ENCODE measurements at places on chromosomes 4 and X.
A peak's percentile ranks its signal among the peaks of the same experiment; 100 is the strongest.

DNA sequence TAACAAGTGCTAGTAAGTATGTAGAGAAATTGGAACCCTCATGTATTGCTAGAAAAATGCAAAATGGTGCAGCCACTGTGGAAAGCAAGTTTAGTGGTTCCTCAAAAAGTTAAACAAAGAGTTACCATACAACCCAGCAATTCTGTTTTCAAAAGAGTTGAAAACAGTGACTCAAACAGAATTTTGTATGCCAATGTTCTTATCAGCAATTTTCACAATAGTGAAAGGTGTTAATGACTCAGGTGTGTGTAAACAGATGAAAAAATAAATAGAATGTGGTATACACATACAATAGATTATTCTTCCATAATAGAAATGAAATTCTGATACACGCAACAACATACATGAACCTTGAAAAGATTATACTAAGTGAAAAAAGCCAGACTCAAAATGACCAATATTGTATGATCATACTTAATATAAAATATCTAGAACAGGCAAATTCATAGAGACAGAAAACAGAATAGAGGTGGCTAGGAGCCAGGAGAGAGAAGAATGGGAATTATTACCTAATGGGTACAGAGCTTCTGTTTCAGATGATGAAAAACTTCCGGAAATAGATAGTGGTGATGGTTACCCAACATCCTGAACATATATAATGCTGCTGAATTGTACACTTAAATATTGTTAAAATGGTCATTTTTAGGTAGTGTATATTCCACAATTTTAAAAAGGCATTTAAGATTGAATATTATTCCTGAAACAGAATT, 51.6 kb downstream of the WDFY3 start:
- DNase-seq, result no peak

- DNase-seq, result no peak
Observed at GRCh38 chrX:53075011-53075410, 7.2 kb upstream of the TSPYL2 start.

GRCh38 chr4:8553216-8553615, 27.0 kb upstream of the GPR78 start:
- DNase-seq, result no peak

GRCh38 chr4:22573198-22573597, 57.3 kb upstream of the ADGRA3 start:
- DNase-seq, result no peak

GRCh38 chrX:69093960-69094871, 71.0 kb downstream of the PJA1 start:
- DNase-seq, result no peak

DNA sequence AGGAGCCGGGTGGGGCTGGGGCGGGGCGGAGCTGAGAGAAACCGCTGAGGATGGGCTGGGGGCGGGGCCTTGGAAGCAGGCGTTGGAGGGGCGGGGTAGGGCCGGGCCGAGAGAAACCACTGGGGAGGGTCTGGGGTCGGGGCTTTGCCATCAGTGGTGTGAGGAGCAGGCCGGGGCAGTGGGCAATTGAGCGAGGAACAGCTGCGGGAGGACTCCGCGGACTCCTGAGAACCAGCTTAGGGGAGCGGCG, 1.3 kb upstream of the EOLA2 start:
- DNase-seq, result no peak

DNA sequence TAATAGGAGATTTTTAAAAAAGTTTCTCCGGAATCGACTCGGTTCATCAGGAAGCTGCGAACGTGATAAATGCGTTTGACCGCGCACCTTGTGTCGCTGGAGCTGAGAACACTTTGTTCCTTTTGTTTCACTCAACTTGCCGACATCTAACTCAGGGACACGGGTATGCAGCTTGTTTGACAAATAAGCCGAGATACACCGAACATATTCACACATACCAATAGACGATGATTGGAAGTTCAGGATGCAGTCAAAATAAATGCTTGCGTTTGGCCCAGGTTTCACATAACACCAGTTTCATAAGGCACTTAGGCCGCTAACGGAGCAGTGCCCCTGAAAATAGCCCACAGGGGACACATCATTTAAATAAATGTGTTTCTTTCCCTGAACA, 932 bp upstream of the SHISA3 start:
- DNase-seq, result no peak

DNA sequence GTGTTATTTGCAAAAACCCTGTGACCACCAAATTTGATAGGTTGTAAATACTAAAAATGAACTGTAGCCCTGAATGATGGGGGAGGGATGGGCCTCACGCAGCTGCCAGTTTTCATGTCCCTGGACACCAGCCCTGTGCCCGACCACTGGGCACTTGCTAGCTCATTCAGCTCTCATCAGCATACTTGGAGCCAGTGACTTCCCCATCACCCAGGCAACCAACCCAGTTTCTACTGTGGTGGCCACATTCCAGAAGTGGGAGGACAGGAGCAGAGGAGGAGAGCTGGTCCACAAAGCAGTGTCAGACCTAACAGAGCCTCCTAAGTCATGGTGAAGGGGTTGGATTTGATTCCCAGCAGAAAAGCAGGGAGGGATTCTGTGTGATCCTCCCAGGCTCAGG, 128.2 kb downstream of the CPEB2 start:
- no peak for DNase-seq

DNA sequence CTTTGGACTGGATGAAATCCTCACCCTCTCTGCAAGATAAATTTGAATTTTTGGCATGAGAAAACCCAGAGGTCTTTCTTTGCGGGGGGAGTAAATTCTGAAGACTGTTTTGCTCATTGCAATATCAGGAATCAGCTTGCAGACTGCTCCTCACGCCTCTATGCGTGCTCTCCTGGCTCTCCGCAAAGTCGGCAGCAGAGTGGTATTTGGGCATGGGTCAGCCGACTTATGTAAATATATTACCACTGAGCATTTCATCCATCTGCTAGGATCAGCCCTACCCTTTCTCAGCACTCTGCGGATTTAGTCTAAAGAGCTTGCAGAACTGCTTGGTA, 288.0 kb downstream of the ASMT start:
- no peak for DNase-seq

GRCh38 chr4:36081185-36081584, 163.1 kb downstream of the ARAP2 start:
- no peak for DNase-seq

- no peak for DNase-seq
Observed at GRCh38 chr4:159296061-159296460, 193.2 kb downstream of the RAPGEF2 start.

DNA sequence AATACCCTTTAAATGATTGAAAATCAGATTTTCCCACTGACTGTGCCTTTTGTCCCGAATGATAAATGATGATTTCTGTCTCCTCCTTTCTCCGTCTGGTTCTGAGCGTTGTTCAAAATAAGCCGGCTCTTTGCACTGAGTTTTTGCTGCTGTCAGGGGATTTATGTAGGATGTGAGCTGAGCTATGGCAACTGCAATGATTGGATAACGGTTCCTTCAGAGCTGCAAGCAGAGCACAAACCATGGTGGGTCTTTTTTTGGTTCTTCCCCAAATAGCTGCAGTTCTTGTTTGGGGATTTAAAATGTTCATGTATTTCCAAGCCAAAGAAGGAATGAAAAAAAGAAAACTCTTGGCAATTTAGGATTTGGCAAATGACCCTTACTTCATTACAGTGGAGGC, 124.5 kb upstream of the CASK start:
- DNase-seq, result no peak

DNA sequence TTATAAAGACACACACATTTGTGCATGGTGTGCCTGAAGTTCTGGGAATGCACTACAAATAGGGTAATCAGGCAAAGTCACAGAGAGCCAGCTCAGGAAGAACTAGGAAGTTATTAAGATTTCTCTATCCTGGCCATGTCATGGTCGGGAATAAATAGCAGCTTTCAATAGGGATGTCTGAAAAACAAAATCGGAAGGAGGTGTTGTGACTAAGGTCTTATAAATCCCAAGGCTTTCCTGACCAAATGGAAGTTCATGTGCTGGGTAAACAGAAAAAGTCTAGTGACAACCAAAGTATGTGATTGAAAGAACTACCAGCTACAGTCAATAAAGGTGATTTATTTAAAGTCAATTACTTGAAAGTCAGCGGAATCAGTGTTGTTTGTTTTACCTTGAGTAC, 262.5 kb upstream of the HS3ST1 start:
- no peak for DNase-seq

- DNase-seq, result no peak
Observed at GRCh38 chrX:105229146-105229545, 8.7 kb upstream of the TEX13A start.

DNA sequence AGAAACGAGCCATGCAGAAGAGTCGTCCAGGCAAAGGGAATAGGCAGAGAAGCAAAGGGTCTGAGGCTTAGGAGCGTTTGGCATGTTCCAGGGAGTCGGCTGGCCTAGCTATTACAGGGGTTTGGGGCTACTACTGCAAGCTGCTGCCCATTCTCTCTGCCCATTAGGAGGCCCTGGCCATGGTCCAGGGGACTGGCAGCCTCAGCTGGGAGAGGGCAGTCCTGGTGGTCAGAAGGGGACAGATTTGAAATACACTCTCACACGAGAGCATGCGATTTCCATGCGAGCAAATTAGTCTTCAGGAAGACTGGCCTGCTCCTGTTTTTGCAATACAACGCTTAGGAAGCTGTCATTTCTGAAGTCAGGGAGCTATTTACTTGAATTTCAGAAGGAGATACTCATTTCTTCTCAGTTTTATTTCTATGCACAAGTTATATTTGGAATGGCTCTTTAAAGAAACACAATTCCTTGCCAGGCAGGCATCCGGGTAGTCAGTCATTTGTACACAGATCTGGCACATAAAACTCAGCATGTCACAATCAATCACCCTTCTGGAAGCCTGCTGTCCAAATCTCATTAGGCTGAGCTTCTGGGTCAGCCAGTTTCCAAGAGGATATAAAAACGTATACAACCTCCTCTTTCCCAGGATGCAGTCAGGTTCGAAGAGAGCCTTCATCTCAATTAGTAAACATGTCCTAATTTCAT, 27.0 kb downstream of the PROM1 start:
- DNase-seq, result no peak

- no peak for DNase-seq
Observed at GRCh38 chr4:151675411-151675971, 85.3 kb downstream of the GATB start.

- no peak for DNase-seq
Observed at GRCh38 chr4:48558026-48558425, 68.0 kb downstream of the ZAR1 start.

- peak; percentile 89 for DNase-seq
Observed at GRCh38 chr4:6972911-6973310, 63.3 kb downstream of the TBC1D14 start.

DNA sequence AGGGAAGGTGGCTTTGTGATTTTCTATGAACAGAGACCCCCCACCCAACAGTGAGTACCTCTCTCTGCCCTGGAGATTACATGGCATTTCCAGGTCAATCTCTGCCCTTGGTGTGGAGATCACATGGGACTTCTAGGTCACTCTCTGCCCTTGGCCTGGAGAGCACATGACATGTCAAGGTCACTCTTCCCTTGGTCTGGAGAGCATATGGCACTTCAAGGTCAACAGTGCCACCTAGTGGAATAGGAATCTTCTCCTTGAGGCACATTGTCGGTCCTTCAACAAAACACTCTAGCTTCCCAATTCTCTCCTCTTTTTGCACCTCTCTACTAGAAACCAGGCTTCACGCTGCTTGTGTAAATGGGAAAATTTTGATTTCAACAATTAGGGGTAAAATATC, 66.2 kb upstream of the TACR3 start:
- peak; percentile 67 for DNase-seq

- no peak for DNase-seq
Observed at GRCh38 chr4:127047930-127048329, 584.8 kb upstream of the INTU start.

DNA sequence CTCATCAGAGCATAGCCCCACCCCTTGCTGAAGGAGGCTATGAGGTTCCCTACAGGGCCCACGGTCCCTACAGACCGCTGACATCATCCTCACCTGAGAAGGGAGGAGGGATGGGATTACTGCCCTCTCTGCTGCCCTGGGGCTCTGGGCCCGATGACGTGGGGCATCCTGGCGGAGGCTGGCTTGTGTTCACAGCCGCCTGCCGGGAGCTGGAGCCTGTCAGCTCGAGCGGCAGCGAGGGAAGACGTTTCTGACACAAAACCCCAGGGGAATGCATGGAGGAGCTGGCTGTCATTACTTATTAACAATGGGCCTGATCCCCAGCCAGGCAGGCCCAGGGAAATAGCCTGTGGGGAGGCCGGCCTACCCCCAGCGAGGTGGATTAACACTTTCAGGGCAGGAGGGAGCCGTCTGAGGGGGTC, 106.6 kb upstream of the ATP6AP2 start:
- peak; percentile 72 for DNase-seq

DNA sequence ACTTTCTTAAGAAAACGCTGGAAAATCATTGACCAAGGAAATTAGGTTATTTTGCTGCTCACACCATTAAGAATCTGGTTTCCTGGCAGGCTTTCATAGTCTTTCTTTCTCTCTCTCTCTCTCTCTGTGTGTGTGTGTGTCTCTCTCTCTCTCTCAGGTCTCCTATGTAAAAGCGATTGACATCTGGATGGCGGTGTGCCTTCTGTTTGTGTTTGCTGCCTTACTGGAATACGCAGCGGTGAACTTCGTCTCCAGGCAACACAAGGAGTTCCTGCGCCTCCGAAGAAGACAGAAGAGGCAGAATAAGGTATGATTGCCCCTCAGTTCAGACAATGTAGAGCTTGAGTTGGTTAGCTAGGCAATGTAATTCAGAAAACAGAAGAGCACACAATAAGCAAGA, 161.2 kb downstream of the GLRA2 start:
- DNase-seq, result no peak

DNA sequence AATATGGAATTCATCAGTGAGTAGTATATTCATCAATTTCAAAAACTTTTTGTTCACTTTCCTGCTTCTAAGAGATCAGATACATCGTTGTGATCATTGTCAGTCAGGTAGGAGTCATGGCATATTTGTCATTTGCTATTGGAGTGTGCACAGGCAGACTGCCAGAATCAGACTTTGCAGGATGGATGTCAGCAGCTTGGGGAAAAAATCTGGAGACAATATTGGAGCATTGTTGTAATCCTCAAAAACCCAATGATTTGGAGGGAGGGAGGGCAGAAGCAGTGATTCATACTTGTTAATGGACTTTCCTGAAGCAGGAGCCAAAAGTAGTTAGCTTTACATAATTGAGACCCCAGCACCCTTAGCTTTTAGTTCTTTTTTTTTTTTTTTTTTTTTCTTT, 59.6 kb upstream of the DRP2 start:
- DNase-seq, result no peak

- no peak for DNase-seq
Observed at GRCh38 chr4:187070158-187070557, 346.5 kb upstream of the FAT1 start.

DNA sequence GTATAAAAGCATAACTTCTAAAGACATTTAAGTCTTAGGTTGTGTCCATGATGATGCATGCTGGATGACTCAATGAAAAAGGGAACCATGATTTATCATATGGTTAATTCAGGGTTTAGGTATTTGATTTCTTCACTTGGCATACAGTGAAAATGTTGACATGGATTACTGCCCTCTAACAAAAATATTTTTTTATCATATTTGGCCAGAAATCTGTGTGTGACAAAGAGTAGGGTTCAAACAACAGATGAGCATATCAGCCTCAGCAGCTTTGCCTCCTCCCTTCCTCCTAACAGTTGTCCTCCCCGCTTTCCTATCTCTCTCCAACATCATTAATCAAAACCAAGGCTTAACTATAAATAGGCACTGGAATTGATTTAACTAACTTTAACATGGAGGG, 46.3 kb downstream of the ARHGAP6 start:
- no peak for DNase-seq

- no peak for DNase-seq
Observed at GRCh38 chr4:24244663-24245490, 339.5 kb downstream of the DHX15 start.

GRCh38 chr4:184471881-184472613, 2.3 kb downstream of the IRF2 start:
- no peak for DNase-seq

GRCh38 chrX:16125520-16126149, 2.3 kb downstream of the GRPR start:
- no peak for DNase-seq

Measured in iPS DF 19.7 (cell line).